ENCODE measurements at places on chromosomes 7 and 10.

GRCh38 chr7:77416621-77417371 is 647 bp upstream of the GSAP start:
- no peak for DNase-seq

DNA sequence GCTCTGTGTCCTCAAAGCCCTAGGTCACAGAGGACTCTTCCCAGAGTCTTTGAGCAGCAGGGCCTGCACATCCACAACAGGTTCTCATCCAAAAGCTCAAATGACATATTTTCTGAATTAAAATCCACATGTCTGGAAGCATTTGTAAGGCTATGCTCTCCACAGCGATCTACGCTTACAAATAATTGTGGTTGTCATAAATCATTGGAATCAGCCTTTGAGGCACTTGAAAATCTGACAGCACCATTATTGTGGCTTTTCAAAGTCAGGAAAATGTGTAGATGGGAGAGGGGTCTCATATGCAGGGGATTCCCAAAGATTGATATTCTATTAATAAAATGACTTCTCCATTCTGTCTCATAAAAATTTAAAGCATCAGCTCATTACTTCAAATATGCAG is 16.3 kb downstream of the GPR26 start:
- no peak for DNase-seq

DNA sequence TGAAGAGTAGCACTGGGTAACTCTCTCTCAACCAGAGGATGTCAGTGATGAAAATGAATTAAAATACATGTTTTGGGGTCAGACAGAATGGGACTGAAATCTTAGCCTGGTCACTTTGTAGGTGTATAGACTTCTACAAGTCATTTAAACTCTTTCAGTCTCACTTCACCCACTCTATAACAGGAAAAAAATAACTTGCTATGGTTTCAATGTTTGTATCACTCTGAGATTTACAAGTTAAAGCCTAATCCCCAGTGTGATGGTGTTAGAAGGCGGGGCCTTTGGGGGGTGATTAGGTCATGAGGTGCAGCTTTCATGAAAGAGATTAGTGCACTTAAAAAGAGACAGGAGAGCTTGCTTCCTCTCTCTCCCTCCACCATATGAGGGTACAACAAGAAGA is 134.8 kb downstream of the INHBA start:
- no peak for DNase-seq

GRCh38 chr7:1920266-1920681 is 250.2 kb downstream of the ELFN1 start:
- DNase-seq = peak; percentile 48

DNA sequence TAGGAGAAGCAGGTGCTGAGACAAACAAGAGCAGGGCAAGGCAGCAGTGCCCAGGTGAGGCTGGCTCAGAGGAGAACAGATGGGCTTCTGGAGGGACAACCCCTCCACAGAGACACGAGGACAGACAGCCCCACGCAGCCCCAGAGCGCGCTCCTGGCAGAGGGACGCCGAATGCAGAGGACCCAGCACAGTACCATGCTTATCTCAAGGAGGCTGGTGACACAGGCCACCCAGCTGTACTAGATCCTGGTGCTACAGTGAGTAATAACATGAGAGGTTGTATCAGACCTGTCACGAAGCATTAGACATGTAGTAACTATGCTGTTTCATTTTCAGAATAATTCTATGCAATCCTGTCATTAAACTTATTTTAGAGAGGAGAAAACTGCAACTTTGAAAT is 60.4 kb upstream of the NCAPG2 start:
- DNase-seq = no peak

- peak; percentile 85 for DNase-seq
These were observed 37.5 kb downstream of the GDI2 start for GRCh38 chr10:5775685-5776084.

GRCh38 chr10:117170244-117170643 is 27.0 kb upstream of the KCNK18 start:
- DNase-seq = no peak

DNA sequence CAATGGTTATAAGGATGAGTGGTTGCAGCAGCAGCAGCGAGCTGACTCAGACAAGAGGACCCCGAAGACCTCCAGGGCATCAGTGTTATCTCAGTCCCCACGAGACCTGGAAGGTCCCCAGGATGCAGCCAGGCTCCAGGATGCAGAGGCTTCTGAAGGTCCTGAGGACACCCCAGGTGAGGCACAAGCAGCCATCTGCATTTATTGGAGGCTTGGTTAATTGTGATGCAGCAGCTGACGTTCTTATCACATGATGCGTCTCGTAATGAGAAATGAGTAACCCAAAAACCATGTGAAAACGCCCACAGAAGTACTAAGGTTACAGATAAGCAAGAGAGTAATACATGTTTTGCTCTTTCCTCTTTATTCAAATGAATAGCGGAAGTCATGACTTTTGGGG is 17.4 kb downstream of the C7orf57 start:
- DNase-seq = peak; percentile 32

DNA sequence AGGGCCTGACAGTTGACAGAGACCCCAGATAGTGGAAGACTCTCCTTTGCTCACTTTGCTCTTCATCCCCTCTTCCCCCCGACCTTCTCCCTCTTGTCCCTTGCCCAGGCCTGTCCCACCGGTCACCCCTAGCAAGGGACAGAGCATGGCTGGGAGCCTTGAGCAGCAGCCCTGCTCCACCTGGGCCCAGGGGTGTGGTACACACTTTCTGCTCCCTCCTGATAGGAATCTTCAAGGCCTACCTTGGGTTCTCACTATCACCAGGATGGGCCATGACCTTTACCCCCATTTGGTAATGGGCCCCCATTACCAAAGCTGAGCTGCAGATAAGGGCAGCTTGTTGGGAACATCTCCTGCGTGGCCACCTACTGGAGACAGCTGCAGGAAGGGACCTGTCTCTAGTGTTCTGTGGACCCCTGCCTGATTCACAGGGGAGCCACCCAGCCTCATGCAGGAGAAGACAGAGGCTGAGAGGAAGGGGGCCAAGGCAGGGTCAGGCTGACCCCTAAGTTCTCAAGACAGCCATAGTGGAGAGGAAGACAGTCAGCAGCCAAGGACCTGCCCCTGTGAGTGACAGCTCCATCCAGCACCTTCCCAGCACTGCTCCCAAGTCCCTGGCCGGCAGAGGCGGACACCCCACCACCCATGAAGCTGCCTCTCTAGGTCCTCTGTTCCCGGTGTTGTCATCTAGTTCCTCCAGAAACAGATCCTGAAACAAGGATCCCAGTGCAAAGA is 913 bp upstream of the NPC1L1 start:
- no peak for DNase-seq

- no peak for DNase-seq
These were observed 21.4 kb upstream of the SLIT1 start for GRCh38 chr10:97207131-97207530.

DNA sequence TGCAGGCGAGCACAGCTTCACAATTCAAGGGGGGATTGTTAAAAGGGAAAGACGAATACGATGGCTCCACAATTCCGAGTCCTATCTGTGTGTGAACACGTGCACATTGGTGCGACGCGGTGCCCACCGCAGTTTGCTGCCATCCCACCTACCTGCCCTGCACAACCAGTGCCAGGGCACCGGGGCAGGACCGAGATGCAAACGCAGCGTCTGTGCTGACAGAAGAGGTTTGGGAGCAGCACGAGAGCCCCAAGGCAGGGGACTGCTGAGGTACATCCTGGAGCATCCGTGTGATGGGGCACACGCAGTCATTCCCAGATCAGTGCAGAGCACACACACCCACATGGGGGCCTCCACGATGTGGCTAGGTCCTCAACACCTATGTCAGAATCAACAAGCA is 221.3 kb downstream of the DNAJB6 start:
- DNase-seq = no peak

DNA sequence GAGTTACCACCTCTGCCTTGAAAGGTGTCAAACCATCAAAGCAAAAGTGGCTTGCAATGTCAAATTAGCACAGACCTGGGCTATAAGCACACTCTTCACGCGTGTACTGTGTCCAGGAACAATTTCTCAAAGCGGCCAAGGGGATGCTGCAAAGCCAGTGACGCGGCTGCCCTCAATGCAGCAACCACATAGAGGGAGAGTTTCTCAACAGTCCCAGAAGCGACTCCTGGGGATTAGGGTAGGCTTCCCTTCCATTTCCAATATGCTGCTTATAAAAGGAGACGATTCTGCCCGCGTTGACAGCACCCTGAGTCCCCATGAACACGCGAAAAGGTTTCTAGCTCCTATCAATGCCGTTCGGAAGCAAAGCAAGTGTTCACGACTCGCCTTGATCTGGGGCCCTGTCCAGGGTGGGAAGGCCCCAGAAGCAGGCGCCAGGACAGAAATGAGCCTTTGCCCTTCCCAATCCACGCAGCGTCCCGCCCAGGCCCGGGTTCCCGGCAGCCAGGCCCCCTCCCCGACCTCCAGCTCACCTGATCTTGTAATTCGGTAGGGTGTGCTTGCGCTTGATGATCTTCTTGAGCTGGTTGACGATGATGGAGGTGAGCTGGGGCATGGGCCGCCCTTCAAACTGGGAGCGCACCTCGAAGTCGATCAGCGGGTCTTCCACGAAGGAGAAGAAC is 1.3 kb downstream of the PDZD8 start:
- peak; percentile 24 for DNase-seq

GRCh38 chr7:91875851-91876250 is 4.7 kb downstream of the MTERF1 start:
- DNase-seq = no peak

- DNase-seq = no peak
These were observed 1.7 kb downstream of the EGFR start for GRCh38 chr7:55020466-55020871.

DNA sequence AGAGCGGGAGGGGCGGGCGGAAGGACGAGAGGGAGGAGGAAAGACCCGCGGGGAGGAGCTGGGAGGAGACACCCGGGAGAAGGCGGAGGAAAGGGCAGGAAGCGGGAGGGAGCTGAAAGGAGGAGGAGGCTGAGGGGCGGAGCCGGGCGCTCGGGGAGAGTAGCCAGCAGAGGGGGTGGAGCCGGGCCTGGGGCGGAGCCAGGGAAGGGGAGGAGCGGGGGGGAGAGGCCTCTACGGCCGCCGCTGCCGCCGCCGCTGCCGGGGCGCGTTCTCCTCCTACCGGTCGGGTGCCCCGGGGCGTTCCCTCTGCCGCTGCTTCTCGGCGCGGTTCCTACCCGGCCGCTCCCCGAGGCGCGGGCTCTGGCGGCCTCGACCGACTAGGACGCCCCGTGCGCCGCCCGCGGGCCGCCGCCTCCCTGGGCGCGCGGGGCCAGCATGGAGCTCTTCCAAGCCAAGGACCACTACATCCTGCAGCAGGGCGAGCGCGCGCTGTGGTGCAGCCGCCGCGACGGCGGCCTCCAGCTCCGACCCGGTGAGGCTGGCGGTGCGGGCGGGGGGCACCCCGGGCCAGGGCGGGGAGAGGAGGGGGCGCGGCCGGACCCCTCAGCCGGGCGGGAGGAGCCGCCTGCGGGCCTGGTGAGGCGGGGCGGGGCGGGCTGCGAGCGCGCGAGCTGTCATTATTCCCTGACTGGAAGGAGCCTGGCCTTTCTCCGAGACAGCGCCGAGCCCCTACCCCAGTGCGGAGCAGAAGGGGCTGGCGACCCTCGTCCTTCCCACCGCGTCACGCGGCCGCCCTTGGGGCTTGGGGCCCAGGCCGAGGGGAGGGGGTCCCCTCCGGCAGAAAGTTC is at the start of gene INPP5F:
TSS of gene INPP5F (plus strand) at position 223 of the 848 bp plus-strand sequence. CDS start at position 436, 213 bp downstream.
- peak; percentile 100 for DNase-seq

- no peak for DNase-seq
These were observed 72.3 kb upstream of the SEM1 start for GRCh38 chr7:96781919-96782318.

- DNase-seq = peak; percentile 37
These were observed 491 bp upstream of the AKAP9 start for GRCh38 chr7:91940171-91940570.

GRCh38 chr7:31084226-31084625 is 32.1 kb downstream of the ADCYAP1R1 start:
- no peak for DNase-seq

- no peak for DNase-seq
These were observed 172.0 kb downstream of the MAGI2 start for GRCh38 chr7:79281426-79281825.

GRCh38 chr7:138459413-138460175 is 465 bp upstream of the TRIM24 start:
- peak; percentile 98 for DNase-seq

GRCh38 chr7:23915236-23915635 is 205.2 kb downstream of the STK31 start:
- no peak for DNase-seq

DNA sequence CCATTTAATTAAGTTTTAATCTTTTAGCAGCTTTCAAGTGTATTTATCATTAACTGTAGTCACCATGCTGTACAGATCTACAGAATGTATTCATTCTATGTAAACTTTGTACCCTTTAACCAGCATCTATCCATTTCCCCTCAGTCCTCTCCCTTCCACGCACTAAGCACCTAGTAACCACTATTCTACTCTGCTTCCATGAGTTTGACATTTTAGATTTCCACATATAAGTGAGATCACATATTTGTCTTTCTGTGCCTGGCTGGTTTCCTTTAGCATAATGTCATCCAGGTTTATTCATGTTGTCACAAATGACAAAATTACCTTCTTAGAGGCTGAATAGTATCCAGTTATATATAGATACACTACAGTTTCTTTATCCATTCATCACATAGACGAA is 79.7 kb downstream of the BTAF1 start:
- no peak for DNase-seq

DNA sequence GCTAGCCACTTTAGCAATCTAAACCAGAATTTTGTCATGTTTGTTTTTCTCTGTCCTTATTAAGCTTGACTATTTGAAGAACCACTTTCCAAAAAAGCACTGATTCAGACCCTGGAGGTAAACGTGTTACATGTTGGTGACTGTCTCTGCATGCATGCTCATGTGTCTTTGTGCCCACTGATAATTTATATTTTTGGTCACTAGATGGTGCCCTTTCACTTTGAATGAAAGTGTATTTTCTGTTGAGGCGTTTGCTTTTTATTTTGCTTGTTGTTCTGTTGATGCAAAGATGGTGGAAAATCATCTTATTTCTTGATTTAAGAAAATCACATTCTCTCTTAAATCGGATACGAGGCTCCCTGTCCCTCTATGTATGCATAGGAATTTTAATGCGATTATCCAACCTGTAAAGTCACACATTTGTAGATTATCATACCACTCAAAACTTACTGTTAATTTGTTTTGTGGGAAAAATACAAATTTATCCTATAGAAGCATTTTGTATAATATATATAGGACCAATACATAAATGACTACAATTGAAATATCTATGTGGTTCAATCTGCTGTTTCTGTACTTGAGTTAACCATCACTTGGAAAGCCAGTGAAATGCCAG is 269.3 kb downstream of the BICC1 start:
- no peak for DNase-seq

GRCh38 chr10:23345861-23346260 is 1.3 kb upstream of the C10orf67 start:
- no peak for DNase-seq

- no peak for DNase-seq
These were observed 1.8 kb downstream of the ARMC10 start for GRCh38 chr7:103076764-103077163.

GRCh38 chr10:103931603-103932002 is 13.6 kb upstream of the STN1 start:
- no peak for DNase-seq
